DMS79 treated with DMSO at 0.1 percent for 48 hours (cell line): ENCODE measurements at places on chromosomes 5 and 9.

DNA sequence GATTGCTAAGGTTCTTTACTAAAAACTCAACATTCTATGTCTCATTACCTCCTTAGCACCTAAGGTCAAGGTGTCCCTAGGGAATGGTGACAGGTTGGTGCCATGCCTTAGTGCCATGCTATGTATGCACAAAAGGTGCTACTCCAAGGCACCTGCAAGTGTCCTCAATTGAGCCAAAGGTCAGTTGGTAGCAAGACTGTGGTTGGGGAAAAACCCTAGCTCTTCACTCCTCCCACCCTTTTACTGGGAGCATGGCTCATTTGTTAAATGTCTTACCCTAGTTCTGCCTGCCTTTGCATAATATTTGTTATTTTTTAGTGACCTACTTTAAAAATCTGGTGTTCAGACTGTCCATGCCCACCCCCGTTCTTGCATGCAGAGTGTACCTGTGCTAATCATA is 17.0 kb downstream of the ACO1 start:
- DNase-seq: no peak

DNA sequence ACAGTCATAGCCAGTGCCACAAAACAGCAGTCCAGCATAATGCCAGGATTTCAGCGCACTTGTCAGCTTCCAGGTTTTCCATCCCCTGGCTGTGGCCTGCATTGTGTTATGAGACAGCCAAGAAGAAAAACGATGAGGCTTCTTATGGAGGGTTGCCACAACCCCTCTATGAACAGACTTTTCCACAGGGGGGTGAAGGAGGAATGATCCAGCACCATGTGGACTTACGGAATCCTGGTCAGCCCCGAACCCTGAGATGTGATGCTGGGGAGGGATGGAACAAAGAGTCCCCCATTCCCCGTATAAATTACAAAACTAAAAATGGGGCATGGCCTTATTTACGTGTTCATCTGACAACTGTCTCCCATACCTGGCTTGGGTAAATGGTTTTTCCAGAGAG is 32.6 kb downstream of the FAXDC2 start:
- DNase-seq: no peak

- no peak for DNase-seq
These were observed 16.2 kb upstream of the ERAP1 start for GRCh38 chr5:96823900-96824380.

- DNase-seq: no peak
These were observed 271.5 kb downstream of the CCDC171 start for GRCh38 chr9:15824310-15824709.

DNA sequence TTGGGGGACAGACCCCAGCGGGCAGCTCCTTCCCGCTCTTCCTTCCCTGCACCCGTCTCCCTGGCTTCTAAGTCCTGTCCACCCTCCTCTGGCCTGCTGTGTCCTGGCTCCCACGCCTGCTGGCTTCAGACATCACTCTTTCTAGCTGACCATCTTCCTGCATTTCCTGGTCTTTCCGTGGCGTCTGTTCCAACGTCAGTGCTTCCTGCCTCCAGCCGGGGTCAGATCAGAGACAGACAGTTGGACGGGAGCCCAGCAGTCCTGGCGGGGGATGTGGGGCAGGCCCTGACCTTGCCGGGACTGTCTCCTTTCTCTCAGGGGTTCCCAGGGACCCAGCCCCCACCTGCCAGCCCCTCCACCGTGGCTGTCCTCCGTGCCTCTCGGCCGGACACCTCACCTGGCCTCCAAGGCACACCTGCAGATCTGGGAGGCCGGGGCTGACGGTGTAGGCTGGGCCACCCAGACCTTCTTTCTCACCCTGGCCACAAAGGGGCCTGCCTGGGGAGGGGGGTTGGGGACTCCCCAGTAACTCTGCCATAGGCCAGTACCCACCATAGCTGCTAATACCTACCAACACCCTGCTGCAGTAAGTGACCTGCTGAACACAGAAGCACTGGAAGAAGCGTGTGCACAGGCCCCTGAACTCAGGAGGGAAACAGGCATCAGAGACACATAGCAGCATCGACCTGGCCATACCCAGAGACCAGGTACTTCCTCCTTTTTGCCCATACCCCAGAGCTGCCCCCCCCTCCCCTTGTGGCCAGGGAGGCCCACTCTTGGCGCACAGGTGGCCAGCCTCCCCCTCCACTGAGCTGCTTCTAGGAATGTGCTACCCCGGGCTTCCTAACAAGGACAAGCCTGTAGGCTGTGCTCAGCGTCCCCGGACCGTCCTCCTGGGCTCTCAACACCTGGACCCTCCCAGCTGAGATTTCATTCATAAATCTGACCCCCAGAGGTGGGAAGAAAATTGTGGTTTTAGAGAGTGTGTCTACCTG is 5.1 kb downstream of the NRARP start:
- DNase-seq: no peak

- no peak for DNase-seq
These were observed 6.3 kb downstream of the DAPK1 start for GRCh38 chr9:87503927-87504326.

GRCh38 chr9:116987721-116988485 is 300.8 kb downstream of the TRIM32 start:
- no peak for DNase-seq

GRCh38 chr9:119853126-119853525 is 483.9 kb upstream of the BRINP1 start:
- DNase-seq: no peak
